Memory B cell (primary cell): ENCODE measurements at places on chromosomes 2 and 18.

DNA sequence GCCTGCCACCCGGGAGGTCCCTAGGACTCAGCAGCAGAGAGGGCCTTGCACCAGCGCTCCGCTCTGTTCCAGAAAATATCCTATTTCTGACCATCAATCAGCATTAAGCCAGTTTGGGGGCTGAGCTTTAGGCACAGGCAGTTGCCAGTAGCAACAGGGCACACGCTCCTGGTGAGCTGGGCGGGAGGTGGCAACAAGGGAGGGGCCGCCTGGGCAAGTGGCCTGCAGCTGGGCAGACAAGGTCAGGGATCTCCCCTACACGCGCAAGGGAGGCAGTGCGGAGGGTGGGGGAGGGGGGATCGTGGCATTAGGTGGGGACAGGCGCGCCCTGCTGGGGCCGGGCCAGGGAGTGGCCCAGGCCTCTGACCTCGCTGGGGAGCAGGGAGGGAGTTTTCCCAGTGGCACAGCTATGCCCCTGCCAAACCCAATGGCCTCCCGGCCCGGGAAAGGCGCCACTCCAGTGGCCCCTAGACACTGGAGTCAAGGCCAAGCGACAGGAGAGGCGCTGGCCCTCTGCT is 302.8 kb downstream of the NCKAP5 start:
- DNase-seq: no peak

DNA sequence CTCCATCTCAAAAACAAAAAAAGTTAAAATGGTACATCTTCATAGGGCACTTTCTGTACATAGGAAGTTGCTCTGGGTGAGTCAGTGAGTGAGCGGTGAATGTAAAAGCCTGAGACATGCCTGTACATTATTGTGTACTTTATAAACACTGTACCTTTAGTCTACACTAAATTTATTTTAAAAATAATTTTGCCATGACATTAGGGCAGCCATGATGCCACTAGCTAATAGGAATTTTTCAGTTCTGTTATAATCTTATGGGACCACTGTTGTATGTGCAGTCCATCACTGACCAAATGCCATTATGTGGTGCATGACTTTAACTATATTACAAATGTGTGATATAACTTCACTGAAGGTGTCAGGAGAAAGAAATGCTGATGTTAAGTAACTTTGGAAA is 11.0 kb upstream of the TXNDC2 start:
- DNase-seq: no peak

DNA sequence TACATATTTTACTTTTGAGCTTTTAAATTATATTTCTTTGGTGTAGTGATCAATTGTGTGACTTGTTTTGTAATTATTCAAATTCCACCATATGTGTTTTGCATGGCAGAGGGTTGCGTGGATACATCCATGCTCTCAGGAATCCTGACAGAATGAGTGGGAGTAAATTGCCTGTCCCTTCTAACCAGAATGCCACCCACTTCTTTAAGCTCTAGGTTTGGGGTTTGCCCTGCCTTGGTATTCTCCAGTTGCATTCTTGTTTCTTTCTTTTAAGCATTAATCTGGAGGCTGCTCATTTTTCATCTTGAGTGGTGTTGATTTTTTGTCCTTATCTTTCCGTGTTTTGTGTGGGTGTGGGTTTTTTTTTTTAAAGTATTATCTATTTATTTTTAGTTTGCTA is 360.0 kb downstream of the PTPRM start:
- no peak for DNase-seq

DNA sequence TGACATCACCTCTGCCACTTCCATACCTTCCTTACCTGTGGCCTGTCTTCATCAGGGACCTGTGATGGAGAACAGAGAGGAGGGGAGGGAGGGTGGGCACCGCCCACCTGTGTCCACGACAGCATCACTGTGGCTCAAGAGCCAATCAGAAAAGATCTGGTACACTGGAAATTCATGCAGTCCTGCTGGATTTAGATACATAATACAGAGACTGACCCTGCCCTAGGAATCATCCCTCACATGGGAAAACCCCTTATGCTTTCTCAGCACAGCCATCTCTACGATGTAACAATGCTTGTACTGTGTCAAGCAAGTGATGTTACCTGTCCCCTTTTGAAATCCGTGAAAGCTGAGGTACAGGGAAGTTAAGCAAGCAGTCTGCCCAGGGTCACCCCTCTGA is 145.6 kb upstream of the EPAS1 start:
- no peak for DNase-seq

- DNase-seq: no peak
Observed at GRCh38 chr2:228430986-228431385, 249.5 kb upstream of the SPHKAP start.

- no peak for DNase-seq
Observed at GRCh38 chr2:120678251-120678650, 57.4 kb upstream of the GLI2 start.

DNA sequence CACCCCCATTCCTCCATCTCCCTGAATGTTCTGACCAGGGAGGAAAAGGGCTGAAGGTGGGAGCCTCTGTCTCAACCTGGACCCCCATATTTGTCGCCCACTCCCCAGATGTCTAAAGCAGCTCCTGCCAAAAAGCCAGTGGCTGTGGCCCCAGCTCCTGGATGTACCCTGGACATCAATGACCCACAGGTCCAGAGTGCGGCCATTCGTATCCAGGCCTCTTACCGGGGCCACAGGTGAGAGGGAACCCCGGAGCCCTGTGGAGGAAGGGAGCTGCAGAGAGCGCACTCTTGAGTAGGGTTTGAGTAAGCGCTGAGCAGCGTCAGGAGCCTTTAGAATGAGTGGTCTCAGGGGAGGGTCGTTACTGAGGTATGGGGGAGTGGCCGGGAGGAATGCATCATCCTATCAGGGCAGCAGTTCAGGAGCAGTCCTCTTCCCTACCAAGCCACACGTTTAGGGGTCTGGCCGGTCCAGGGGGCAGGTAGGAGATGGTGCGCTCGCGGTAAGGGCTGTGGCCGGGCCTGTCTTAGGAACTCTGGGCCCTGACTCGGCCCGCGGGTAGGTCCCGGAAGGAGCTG is 2.4 kb upstream of the GMPPA start:
- DNase-seq: no peak
